H9 (cell line): ENCODE measurements at places on chromosomes 12 and 14.

- no peak for DNase-seq
These were observed 25.2 kb downstream of the PMCH start for GRCh38 chr12:102172436-102172835.

DNA sequence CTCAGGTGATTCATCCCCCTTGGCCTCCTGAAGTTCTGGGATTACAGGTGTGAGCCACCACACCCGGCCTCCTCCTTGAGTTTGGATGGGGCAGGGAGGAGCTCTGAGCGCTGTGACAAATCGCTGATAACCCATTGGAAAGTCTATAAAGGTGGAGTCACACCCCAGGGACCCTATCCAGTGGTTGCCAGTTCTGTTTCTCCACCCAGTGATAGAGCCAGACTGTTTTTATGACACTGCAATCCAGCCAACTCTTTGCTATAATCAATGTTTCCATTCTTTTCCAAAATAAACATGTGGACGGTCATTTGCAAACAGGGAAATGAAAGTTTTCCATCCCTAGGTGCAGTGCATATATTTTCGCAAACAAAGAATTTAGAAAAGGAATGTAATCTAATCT lies 142.0 kb upstream of the PELI2 start:
- DNase-seq: no peak

DNA sequence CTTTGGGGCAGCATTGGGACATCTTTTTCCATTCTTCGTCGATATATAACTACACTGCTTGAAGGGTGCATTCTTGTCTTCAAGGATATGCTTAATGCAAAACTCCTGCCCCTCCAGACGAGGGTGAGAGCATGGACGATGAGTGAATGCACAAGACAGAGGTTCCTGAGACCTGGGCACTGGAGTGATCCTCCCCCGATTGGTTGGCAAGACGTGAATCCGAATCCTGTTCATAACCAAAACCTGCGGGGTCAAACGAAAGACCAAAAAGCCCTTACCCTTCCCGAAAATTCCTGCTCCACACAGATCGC lies 684 bp downstream of the KANSL2 start:
- no peak for DNase-seq

DNA sequence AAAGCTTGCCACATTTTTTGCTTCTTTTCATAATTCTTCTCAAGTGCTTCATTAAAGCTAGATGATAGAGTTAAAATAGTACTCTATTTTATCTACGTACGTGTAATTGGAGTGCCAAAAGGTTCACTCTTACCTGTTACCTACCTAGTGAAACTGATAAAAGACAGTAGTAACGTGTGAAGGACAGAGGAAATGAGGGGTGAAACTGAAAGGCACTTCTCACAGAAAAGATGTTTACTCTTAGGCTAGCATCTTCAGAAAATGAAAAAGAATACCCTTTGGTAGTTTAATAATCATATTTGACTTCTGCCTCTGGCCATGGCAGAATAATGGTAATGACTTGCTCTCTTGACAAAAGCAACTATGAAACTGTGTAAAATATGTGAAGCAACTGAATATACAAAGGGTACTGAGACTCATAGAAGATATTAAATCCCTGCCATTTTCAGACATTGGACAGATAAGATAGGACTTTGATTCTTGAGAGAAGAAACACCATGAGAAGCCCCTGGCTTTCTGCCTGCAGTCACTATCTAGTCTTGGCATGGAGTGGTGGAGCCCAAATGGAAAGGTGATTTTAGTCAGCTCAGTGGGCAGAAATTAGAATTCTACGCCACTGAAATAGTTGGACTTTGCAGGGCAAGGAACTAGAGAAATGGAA lies 6.3 kb upstream of the EVL start:
- DNase-seq: no peak

- DNase-seq: no peak
These were observed 17.9 kb upstream of the ALDH2 start for GRCh38 chr12:111748867-111749266.

GRCh38 chr12:130288206-130288605 lies 49.5 kb upstream of the PIWIL1 start:
- no peak for DNase-seq

- DNase-seq: no peak
These were observed 441.6 kb downstream of the CCDC91 start for GRCh38 chr12:28631831-28632230.

DNA sequence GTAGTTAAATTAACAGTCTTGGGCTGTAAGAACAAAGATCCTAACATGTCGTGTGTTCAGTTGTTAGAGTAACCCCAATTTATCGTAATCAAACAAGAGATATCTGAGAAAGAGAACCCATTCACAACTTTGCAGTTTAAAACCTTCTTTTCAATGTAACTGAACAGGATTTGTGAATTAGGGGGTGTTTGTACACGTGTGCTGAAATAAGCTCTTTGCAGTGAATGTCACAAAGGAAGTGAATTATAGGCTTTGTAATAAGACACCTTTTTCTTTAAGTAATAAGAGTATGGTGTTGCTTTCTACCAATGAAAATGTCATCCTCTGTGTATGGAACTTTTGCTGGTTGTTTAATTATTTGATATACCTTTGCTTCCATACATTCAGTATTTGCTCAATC lies 114.0 kb downstream of the ALX1 start:
- no peak for DNase-seq

GRCh38 chr12:111792155-111792855 lies 25.6 kb downstream of the ALDH2 start:
- peak; percentile 52 for DNase-seq

- no peak for DNase-seq
These were observed 180.6 kb downstream of the SLC15A4 start for GRCh38 chr12:128643155-128643554.

DNA sequence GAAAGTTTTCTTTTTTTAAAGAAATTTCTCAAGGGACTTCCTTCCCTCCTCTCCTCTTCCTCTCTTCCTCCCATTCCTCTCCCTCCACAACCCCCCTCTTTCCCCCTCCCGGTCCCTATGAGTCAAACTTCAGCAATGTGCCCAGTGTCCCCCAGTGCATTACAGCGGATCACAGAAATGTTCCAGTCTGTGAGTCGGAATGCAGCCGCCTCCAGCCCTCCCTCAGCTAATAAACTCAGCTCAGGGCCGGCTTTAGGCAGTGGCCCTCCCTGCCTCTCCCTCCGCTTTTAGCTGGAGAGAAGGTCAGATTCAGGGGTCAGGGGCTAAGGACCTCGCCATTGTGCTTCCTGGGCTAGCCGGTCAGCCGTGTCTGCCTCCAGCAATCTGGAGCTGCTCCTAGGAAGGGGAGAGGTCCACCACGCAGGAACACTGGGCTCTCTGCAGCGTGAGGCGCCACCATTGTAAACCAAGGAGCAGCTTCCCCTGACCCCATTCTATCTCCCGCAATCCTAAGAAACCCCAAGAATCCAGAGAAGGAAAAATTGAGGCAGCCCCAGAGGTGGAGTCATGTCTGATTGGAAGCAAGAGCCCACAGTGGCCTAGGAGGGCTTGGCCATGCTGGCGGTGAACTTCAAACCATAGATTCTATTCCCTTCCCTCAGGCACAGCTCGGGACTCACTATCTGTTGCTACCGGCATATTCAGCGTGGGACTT lies 1.1 kb upstream of the HDAC7 start:
- peak; percentile 90 for DNase-seq

DNA sequence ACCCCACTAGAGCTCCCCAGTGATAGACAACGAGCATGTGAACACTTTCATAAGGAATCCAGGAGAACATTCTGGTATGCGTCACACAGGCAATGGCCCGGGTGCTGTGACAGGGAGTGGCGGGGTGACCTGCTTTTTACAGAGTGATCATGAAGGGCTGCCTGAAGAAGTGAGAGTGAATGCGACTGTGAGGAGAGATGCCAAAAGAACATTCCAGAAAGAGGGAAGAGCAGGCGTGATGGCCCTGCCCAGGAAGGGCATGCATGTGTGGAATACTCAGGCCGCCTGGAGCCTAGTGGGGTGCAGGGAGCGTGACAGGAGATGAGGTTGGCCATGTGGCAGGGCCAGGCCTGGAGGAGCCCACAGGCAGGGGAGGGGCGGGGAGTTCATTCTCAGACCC lies 53.8 kb downstream of the FZD10 start:
- no peak for DNase-seq

DNA sequence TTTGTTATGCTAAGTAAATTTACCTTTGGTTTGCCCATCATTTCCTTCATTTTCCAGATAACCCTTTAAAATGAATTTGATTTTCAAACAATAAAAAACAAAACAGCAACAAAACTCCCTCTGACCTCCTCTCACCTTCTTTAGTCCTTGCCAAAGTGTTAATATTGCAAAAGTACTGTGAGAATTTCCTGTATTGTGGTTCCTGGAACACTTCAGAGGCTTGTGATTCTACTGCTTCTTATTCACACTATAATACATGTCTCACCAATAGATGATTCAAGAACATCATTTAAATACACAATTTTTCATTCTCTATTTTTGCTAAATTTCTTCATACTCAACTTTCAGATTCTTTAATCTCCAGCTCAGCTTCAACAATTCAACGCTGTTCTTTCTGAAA lies at the start of gene KLRD1:
Gene KLRD1 (plus strand): TSS at position 241 of the 400 bp plus-strand sequence. CDS start 208 bp downstream, outside the sequence.
- no peak for DNase-seq

DNA sequence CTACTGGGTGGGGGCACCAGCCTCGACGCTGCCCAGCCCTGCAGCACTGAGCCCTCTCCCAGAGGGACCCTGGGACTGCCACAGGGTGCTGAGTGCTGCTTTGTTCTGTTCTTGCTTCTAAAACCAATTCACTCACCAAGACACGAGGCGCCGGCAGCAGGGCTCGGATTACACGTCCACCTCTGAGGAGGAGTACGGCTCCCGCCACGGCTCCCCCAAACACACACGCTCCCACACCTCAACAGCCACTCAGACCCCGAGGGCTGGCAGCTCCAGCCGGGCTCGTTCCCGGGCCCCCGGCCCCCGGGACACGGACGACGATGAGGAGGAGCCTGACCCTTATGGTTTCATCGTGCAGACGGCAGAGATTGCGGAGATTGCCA lies 24.3 kb downstream of the CEP170B start:
- no peak for DNase-seq

GRCh38 chr12:132341318-132342050 lies 12.1 kb upstream of the GALNT9 start:
- no peak for DNase-seq

DNA sequence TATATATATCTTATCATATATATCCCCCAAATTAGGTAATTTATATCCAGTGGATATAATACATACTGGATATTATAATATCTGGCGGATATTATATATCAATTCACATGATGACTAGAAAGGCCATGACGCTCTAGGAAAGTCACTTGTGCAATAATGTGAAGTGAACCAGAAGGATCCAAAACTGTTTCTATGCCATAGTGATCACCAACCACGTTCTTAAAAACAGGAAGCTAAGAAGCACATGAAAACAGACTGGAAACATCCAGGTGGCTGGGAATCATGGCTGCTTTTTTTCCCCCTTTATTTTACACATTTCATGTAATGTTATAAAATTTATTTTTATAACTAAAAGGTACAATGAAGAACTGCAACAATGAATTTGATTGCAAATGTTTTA lies 1.4 kb downstream of the GUCY2C start:
- DNase-seq: no peak

DNA sequence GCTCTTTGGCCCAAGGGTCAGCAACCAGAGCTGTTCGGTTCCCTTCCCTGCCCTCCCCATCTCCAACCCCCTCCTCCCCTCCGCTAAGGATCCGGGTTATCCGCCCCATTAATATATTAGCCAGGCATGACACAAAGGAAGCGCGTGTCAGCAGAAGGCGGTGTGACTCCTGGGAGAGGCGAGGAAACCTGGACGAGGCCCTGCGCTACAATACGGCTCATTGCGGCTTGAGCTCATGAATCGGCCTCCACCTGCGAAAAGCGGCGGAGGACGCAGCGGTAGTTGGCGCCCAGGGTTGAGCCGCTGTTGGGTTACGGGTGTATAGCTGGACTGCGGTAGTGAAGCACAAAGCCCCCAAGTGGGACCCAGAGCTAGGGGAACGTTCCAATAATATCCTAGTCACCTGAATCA lies 9.9 kb downstream of the FOXA1 start:
- DNase-seq: peak; percentile 54

DNA sequence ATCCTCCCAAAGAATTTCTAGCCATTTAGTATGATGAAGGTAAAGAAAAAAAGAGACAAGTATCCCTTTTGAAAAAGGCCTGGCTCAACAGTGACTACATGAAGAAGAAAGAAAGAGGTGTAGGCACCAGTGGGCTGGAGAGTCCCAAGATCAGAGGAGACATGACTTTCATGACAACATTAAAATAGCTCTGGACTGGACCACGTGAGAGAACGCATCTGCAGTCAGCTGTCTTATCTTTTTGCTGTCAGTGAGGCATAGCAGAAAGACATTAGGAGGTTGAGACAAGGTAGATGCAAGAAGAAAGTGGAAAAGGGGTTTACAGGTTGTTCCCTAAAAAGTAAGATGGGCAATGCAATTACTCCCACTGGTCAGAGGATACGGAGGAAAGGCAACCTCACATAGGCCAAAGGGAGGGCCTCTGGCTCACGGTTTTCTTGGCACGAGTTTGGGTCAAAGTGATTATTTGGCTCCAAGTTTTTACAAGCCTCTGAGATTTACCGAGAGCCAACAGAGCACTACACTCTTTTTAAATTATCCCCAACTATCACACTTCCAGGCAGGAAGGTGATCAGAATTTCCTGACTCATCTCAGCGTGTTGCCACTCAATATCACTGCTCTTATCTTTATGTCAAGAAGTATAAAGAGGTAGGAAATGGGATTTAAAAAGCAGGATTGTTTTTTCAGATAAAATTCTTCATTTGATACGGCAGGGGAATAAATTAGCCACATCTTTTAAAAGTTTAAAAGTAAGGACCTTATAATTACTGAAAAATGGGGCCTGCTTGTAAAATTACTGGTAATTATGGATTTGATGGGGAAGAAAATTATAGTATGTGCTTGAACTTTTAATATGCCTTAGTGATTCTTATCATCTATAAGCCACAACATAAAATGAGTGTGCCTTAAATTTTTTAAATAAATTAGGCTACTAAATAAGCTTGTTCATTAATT lies 29.2 kb downstream of the TMTC1 start:
- DNase-seq: no peak

DNA sequence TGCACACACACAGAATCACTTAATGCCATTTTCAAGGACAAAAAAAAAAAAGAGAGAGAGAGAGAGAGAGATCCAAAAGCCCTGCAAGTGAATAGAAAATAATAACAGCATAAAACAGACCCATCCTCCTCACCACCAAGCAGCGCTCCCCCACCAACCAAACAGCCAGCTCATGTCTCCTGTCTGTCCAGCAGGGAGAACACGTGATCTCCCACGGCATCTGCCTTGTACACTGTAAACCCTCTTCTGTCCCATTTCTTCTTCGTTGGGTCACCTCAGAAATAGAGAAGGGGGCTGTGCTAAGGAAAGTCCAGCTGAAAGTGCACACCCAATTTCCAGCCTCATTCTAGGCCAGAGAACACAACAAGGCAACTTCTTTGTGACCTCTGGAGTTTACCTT lies 222.5 kb downstream of the EXOC5 start:
- no peak for DNase-seq
